Right ventricle myocardium superior (tissue), 1 donor: ENCODE measurements at places on chromosomes 4 and X. TPM values are rescaled to one million over a fixed set of nuclear protein-coding genes. Genes with fewer than 3 reads are reported as not detected.

FAT1 gene
- total RNA-seq: 48.0 TPM

PAGE1 gene
- not detected for total RNA-seq

CTAG1B gene
- total RNA-seq: not detected

MTTP gene
- total RNA-seq: 3.3 TPM

HMGN5 gene
- total RNA-seq: 1.8 TPM
